ENCODE measurements at places on chromosomes 5 and 9.

DNA sequence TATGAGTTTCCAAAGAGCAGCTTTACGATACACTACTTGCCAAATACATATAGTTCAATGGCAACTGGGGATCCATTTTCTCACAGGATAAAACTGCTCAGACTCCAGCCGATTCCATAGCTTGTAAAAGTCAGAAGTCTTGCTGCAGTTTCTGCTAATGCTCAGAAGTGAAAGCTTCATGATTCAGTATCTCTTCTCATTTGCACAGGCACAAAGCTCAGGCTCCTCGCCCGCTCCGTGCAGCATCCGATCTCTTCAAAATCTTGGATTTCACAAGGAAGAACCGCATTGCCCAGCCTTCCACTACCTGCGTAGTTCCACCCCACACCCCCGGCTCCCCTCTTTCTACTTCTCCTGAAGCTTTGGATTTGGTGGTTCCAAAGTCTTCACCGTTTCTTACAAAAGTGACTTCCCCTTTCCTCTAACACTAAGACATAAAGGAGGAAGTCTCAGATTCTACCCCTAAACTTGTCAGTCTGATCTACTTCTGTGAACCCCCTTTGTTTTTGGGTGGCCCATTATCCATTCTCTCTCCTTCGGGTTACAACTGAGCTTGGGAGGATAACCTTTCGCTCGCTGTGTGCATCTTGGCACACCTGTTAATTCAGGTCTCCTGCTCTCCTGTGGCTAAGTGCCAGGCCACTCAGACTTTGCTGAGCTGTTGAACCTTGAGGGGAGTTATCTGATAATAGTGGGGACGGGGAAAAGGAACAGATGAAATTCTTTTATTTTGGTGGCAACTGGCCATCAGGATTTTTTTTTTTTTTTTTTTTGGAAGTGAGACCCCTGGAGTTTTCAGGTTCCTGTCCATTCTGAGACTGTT is 194.1 kb downstream of the GNA14 start:
- DNase-seq = no peak

DNA sequence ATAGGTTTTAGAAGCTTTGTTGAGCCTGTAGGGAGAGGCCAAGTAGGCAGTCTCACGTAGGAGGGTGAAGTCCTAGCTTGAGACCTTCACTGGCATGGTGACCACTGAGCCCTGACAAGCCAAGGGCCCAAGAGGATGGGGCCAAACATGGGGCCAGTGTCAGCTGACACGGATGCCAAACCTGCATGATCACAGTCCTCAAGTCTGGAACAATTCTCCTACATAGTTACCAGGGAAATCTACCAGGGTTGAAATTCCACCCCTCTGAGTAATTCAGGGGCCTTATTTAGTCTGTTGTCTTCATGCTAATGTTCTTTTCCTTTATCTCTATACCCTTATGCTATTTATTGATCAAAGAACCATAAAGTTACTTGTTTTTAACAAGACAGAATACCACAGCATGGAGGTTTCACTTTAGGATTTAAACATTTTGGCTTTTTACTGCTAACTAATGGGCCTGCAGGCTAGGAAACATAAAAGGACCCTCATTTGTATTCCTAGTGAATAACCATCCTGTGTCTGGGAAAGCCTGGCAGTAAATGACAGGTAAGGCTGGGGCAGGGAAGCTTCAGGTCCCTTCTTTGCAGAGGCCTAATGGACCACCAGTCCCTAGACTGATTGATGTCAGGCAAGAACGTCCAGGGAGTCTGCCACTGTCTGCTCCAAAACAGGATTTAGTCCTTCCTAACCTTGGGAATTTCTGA is 140.8 kb downstream of the FGF1 start:
- DNase-seq = no peak

GRCh38 chr9:126965541-126966428 is 51.2 kb downstream of the RALGPS1 start:
- peak; percentile 51 for DNase-seq

- no peak for DNase-seq
Observed at GRCh38 chr5:177988989-177989625, 6.9 kb downstream of the PROP1 start.

DNA sequence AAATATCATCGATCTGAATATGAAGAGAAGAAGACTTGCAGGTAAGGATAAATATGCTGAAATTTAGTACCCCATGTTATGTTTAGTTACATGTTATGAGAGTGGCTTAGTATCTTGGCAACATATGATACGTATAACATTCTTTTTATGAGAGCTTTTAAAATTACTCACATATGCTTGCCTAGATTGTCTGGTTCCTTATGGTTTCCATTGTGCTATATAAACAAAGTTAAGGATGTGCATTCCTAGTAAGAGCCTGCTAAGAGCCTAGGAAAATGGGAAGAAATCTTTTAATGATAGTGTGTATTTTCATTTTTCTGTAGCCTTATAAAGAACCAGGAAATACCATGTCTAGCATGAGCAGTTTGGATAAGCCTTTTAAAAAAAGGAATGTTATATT is 112.0 kb upstream of the KCNN2 start:
- DNase-seq = no peak

GRCh38 chr9:134128727-134129679 is 6.9 kb upstream of the WDR5 start:
- DNase-seq = no peak

GRCh38 chr5:39264528-39264927 is 45.2 kb upstream of the FYB1 start:
- DNase-seq = no peak

- peak; percentile 7 for DNase-seq
Observed at GRCh38 chr9:87119328-87119881, 172.1 kb upstream of the GAS1 start.

DNA sequence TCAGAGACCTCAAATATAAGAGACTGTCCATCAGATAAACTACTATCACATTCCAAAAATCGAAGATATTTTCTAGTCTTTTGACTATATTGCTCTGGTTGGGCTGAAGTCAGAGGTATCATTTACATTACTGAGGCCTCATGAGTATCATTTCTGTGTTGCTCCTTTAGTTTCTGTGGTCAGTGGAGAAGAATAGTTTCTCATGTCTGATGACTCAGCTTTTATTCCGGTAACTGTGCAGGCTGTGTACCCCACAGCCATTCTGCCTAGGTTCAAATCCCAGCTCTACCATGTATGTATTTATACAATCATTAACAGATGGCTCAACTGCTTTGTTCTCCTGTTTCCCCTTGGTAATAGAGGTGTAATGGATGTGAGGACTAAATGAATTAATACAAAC is 179.3 kb downstream of the ALDH1A1 start:
- no peak for DNase-seq

- no peak for DNase-seq
Observed at GRCh38 chr9:81848472-81848871, 79.8 kb upstream of the SPATA31D4 start.

GRCh38 chr5:59792983-59793585 is 100.4 kb downstream of the PDE4D start:
- DNase-seq = peak; percentile 40

- DNase-seq = no peak
Observed at GRCh38 chr5:173745123-173745522, 128.7 kb upstream of the BOD1 start.

DNA sequence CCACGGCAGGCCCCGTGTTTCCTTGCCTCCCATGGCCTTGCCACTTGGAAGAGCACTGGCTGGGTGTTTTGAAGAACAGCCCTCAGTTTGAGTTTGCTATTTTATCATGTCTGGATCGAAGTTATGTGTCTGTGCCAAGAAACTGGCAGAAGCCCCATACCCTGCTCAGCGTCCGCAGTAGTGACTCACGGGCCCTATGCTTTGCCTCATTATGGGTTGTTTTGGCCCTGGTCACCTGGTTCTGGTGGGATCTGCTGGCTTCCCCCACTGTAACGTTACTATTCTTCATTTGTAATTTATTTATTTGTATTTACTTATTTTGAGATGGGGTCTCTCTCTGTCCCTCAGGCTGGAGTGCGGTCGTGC is 42.3 kb upstream of the NKD2 start:
- DNase-seq = no peak

DNA sequence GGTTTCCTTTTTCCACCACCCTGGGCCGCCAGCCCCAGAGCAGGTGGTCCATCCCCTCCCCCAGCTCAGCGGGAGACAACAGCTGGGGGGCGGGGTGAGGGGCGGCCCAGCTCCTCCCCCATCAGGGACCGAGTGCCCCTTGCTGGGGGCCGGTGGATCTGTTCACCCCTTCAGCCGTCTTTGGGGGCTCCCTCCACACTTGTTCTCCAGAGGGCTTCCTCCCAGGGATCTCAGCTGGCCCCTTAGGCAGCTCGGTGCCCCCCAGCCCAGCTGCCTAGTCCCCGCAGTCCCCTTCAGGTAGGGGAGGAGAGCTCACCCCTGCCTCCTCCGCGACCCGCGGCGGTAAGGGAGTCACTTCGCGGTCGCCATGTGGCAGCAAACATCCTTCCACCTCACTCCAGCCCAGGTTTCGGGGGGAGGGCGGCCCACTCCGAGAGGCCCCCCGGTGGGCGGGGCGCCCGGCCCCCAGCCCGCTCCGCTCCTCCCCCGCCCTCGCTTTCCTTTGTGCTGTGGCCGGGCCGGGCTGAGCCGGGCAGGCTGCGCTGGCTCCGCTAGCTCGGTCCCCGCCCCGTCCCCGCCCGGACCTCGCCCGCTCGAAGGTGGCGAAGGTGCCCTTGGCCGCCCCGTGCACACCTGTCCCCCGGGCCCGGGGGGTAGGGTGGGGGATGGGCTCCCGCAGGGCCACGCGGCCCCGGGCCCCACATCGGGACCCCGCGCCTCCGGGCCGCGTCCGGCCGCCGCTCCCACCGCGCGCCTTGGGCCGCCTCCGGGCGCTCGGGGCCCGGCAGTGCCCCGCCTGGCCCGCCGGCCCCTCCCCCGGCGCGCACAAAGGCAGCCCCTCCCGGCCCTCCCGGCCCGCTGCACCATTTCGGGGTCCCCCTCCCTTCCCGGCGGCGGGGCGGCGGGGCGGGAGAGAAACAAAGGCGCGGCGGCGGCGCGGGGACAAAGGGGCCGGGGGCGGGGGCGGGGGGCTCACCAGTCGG is 683 bp downstream of the DBN1 start:
- DNase-seq = no peak

- no peak for DNase-seq
Observed at GRCh38 chr9:91710158-91710557, 239.9 kb downstream of the ROR2 start.
